Stimulated activated CD4-positive, alpha-beta T cell treated with anti-CD3 and anti-CD28 coated beads, Interleukin-15, amount 100 ng/mL, for 1 hour (primary cell): ENCODE measurements at places on chromosomes 6 and 20.

DNA sequence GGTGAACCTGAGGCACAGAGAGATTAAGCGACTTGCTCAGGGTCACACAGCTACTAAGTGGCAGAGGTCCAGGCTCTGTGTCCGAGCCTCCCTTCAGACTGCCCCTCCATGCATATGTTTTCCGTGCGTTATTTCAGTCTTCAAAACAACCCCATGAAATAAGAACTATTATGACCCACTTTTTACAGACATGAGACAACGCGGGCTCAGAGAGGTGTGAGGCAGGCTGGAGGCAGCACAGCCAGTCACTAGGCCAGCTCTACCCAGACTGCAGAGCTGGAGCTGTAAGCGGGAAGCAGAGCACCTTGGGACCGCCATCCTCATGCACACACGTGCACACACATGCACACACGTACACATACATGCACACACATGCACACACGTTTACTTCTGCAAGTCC lies 62.3 kb downstream of the PSMG4 start:
- DNase-seq: no peak

DNA sequence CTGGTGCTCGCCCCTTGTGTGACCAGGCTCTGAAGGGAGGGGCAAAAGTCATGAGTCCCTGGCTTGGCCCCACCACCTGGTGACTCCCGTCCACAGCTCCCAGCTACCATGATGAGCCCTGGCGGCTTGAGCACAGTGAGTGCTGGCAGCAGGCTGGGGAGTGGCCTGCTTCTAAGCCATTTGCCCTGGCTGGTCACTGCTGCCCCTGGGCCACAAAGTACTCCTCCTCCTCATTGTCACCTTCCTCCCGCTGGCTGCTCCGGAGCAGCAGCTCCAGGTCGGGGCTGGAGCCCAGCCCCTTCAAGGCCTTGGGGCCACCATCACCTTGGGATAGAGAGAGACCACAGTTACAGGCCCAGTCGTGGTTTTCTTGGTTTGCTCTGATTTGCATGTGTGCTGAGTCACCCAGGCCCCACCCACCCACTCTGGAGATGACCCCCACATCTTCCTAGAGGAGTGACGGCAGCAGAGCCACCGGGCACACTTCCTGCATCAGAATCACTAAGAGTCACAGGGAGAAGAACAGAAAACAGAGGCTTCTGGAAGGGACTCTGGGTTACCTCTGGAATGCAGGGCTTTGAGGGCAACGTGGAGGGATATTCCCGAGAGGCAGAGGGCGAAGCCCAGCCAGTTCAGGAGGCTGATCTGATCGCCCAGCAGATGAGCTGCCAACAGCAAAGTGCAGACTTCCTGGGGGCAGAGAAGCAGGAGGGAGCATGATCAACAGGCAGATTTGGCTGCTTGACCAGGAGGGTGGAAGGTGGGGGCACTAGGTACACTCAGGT lies 42.1 kb upstream of the CDH22 start:
- no peak for DNase-seq

DNA sequence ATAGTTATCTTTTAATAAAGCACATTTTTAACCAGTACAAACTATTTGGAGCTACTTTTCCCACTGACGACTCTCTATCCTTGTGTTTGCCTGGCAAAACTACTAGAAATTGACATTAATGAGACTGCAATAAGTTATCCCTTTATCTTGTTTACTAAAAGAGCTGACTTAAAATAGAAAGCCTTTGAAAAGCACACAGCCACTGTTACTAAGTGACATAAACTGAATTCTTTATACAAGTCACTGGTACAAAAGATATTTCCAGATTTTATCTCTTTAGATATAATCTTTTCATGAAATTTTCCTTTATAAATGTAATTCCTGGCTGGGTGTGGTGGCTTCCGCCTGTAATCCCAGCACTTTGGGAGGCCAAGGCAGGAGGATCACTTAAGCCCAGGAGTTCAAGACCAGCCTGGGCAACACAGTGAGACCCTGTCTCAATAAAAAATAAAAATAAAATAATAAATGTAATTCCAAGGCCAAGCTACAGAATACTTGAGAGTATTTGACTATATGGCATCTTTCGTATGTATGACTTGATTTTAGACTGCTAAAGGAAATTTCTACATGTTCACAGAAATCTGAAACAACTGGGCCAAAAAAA lies 9.5 kb downstream of the MBOAT1 start:
- no peak for DNase-seq

DNA sequence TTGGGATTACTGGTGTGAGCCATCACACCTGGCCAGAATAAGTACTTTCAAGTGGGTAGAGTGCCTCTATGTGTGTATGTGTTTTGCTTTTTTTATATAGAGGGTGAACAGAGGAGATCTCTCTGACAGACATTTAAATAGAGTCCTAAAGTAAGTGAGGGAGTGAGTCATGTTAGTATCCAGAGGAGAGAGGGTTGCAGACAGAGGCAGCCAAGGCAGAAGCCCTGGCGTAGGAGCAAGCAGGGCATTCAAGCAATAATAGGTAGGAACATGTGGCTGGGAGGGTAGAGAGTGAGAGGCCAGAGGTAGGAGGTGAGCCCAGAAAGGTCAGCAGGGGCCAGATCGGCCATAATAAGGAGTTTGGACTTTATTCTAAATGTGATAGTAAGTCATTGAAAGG lies 48.9 kb downstream of the PHF20 start:
- DNase-seq: no peak

DNA sequence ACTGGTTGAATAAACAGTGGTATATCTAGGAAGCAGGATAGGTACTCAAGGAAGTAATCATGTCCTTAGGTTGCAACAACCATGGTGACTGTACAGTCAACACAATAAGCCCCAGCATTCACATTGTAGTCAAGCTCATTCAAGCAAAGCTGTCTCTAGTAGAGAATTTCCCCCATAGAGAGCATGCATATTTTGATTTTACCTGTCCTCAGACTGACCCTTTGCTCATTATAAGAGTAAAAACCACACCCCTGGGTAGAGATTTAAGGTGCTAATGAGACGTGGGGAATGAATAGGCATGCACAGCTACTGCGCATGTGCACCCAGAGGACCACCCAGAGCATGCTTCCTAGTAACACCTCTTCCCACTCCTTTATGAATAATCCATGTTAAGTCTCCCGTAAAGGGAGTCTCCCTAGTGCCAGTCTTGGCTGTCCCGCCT lies 6.1 kb upstream of the RNF8 start:
- DNase-seq: no peak

DNA sequence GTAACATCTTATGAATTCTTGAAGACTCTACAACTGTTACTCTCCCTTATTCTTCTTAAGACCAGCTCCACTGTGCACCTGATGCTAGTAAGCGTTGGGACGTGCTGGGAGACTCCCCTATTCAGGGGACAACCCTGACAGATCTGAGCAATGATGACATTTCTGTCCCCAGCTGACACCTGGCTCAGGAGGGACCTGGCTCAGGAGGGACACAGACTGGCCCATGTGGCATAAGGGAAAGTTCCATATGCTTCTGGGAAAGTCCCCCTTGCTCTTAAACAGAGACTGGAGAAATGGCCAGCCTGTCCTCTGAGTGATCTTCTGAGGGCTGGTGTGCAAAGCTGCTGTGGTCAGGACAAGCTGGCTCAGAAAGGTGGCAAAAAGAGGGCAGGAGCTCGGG lies 10.0 kb upstream of the CD93 start:
- no peak for DNase-seq

DNA sequence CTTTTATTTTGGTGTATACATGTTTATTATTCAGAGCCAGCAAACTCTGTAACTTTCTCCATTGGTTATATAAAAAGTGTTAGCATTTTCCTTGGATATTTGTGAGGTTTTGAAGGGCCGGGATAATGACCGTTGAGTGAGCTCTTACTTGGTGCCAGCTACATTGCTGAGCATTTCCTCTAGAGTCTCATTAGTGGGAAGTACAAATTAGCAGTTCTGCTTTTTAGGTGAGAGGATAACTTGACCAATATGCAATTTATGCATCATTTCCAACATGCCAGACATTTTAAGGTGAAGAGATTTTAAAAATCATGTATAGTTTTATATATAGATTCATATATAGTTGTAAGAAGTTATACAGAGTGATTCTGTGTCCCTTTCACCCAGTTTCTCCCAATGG lies 84.3 kb downstream of the CARMIL1 start:
- no peak for DNase-seq

DNA sequence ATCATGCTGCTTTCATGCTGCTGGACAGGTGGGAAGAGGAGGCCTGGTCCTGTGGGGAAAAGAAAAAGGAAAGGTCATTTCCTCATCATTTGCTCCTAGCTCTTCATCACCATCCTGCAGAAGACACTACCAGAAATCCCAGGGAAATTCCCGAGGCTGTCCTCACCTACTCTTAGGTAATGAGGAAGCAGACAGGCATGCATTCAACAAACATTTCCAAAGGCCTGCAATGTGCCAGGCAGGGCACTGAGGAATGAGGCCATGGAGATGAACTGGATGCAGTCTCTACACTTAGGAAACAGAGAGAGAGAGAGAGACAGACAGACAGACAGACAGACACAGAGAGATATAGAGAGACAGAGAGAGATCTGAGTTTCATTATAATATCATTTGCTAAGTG lies 83.0 kb upstream of the MRPS10 start:
- DNase-seq: no peak

DNA sequence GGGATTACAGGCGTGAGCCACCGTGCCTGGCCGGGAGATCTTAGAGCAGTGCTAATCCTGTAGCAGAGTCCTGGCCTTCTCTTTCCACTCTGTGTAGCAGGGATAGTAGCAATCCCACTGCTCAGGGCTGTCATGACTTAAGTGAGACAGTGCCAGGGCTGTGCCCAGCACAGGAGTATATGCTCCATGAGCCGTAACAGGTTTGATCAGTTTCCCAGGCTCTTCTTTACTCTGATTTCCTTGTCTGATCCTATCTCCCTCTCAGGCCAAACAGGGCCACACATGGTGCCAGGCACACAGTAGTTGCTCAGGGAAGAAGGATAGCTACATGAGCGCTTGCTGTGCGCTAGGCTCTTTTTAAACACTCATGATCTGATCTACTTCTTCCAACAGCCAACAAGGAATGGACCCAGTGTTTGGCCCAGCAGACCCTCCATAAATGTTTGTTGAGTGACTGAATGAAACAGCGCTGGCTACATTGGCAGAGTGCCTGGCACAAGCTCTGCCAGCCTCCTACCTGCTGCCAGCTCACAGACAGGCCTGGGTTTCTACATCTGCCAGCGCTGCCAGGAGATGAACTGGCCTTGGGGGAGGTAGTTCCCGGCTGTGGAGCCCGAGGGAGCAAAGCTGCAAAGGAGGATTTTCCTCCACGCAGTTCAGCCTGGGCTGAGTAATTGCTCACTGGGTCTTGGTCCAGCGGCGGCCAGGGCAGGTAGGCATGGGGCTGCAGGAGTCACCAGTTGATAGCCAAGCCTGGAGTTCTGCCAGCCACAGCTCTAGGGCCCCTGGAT lies 36.9 kb downstream of the SNAI1 start:
- no peak for DNase-seq

DNA sequence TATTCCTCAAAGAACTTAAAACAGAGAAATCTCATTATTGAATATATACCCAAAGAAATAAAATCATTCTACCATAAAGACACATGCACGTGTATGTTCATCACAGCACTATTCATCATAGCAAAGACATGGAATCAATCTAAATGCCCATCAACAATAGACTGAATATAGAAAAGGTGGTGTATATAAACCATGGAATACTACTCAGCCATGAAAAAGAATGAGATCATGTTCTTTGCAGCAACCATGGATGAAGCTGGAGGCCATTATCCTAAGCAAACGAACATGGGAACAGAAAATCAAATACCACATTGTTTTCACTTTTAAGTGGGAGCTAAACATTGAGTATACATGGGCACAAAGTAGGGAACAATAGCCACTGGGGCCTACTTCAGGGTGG lies 12.3 kb upstream of the GPR63 start:
- no peak for DNase-seq

DNA sequence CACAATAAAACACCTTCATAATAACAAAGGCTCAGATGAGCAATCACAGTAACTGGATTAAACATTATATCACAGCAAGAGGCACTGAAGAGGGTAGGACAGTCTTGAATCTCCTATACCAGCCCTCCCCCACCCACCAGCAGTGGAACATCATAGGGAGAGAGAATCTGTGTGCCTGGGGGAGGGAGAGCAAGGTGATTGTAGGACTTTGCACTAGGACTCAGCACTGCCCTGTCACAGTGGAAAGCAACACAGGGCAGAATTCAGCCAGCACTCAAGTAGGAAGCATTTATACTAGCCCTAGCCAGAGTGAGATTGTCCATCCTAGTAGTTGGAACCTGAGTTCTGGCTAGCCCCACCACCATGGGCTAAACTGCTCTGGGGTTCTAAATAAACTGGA lies 400.2 kb downstream of the HAO1 start:
- DNase-seq: no peak

DNA sequence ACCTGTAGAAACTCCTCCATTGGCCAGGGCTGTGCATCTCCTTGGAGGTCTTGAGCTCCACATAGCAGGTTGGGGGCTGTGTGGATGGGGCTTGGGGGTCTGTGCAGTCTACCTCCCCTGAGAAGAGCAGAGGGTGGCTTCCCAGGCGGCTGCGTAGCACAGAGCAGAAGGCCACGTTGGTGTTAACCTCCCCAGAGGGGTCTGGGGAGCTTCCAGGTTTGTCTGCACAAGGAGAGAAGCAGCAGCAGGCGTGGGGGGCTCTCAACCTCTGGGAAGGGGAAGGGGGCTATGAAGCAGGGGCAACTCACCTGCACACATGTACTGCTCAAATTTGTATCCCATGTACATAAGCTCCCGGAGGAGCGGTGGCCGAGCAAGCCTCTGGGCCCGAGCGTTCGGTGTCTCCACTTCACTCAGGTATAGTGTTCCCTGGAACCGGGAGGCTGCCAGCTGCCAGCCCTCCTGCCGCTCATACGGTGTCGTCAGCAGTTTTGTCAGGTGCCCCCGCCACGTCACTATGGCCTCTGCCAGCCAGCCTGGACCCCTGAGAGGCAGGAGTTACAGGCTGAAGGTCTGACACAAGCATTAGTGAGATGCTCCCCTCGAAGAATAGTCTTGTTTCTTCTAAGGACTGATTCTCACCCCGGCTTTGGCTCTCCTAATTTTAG lies 1.2 kb downstream of the DXO start:
- no peak for DNase-seq

DNA sequence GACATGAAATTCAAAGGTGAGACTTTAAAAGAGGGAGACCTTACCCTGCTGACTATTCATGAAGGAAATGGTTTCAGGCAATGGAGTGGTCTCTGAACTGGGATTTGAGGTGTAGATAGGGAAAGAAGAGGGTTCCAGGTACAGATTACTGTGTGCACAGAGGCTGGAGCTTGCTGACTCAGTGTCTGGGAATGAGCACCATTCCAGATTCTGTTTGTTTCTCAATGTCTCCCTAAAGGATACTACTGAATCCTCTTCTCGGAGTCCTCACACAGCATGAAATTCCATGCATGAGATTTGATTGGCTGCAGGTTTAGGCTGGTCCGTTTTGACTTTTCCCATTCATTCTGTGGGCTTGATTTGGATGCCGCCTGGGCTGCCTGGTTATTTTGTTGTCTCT lies 49.0 kb downstream of the PPP1R14C start:
- no peak for DNase-seq

- no peak for DNase-seq
Measured at GRCh38 chr20:50635676-50636600, 55.4 kb downstream of the RIPOR3 start.

- DNase-seq: no peak
Measured at GRCh38 chr6:71524201-71524600, 235.6 kb downstream of the OGFRL1 start.
